Daoy (cell line): ENCODE measurements at places on chromosomes 7 and 10.

DNA sequence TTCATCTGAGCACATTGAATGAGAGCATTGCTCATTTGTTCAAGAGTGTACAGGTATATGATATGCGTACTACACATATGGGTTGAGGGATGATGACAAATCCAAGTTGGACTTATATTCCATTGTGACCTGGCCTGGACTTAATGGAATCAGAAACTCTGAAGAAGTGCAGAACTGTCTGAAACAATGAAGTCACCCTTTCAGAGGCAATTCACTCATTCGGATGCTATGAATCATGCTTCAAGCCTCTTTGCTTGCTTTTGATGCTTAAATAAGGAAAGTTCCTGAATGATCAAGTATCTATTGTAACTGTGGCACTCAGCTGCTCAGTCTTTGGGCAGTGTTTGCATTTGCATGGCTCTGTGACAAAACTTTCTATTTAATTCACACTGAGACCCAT lies 93.4 kb downstream of the ZNF365 start:
- DNase-seq: no peak

GRCh38 chr7:129780257-129780973 lies 168.9 kb downstream of the NRF1 start:
- DNase-seq: peak; percentile 98

- DNase-seq: peak; percentile 62
Measured at GRCh38 chr10:17115683-17116082, 13.9 kb downstream of the CUBN start.

- DNase-seq: peak; percentile 78
Measured at GRCh38 chr7:4871056-4871680, 9.3 kb upstream of the PAPOLB start.

DNA sequence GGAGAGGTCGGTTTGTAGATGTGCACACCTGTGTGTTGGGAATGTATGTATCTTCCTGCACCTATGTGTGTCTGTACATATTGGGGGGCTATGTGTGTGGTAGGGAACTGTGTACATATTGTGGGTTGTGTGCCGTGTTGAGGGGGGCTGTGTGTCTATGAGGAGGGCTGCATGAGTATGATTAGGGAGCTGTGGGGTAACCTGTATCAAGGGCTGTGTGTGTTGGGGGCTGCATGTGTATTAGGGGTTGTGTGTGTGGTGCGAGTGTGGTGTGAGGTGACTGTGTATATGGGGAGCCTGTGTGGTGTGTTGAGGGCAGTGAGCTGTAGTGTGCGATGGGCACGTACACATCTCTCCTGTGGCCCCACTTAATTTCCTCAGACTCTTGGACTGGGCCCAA lies 22.2 kb upstream of the PAX2 start:
- no peak for DNase-seq

DNA sequence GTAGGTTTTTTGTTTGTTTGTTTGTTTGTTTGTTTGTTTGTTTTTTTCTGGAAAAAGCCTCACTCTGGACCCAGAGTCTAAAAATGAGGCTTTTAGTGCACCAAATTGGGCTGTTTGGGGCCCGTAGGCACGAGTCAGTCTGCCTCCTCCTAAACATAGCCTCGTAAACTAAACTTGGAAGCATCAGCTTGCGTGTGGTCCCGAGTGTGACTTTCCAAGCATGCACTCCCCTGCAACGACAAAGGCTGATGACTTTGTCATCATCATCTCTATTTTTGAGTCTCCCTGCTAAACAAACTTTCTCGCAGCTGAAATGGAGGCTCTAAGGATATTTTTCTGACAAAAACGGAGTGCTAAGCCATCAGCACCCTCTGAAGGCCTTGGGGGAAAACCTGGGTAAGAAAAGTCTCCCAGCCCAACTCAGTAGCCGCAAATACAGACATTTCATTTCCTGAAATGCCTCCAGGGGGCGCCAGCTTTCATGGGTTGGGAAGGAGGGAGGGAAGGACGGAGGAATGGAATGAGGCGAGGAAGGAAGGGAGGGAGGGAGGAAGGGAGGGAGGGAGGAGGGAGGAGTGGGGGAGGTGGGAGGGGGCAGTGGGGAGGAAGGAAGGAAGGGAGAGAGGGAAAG lies 245.9 kb downstream of the KCNMA1 start:
- DNase-seq: peak; percentile 85

- DNase-seq: no peak
Measured at GRCh38 chr10:85145966-85146365, 817.6 kb downstream of the CCSER2 start.

DNA sequence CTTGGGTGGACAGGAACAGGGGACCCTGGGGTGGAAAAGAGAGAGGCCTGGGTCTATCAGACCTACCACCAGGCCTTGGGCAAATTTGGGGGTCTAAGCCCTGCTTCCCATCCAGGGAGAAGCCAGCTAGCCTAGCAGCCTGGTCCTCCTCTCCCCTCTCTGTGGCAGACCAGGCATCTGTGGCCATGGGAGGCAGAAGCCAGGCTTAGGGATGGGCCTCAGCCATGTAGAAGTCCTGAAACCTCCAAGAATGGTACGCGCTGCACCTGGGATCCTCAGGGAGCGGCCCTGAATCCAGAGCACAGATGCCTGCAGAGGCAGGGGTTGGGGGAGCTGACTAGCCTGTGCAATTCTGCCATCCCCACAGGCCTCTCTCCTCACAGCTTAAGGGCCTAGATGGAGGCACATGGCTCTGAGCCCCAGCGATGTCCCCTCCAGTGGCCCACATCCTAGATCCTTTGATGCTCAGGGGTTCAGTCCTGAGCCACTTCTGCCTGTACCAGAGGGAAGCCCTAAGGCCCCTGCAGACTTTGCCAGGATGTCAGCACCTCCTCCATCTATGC lies 21.2 kb downstream of the GRID1 start:
- DNase-seq: no peak

DNA sequence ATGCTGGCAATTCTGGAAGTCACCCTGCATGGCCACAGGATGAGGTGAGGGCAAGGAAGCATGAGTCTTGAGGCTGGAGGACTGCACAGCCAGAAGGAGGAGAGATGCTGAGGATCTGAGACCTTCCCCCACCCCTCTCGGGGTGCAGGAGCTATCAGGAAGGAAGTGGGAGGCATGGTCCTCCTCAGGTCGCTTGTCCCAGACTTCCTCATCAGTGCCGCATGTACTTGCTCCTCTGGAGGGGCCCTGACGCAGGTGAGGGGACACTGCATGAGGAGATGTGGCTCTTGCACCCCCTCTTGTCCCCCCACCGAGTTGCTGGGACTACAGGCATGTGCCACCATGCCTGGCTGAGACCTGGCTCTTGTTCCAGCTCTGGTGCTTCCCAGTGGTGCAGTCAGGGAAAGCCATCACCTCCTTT lies 5.7 kb upstream of the ZMIZ1 start:
- no peak for DNase-seq

GRCh38 chr7:127585044-127585953 lies at the start of gene GCC1:
Gene GCC1, minus strand, starts transcription at chr7:127585596. Its CDS starts 414 bp downstream, at chr7:127585182.
- peak; percentile 95 for DNase-seq

- DNase-seq: no peak
Measured at GRCh38 chr7:113122744-113123143, 4.4 kb upstream of the SMIM30 start.

DNA sequence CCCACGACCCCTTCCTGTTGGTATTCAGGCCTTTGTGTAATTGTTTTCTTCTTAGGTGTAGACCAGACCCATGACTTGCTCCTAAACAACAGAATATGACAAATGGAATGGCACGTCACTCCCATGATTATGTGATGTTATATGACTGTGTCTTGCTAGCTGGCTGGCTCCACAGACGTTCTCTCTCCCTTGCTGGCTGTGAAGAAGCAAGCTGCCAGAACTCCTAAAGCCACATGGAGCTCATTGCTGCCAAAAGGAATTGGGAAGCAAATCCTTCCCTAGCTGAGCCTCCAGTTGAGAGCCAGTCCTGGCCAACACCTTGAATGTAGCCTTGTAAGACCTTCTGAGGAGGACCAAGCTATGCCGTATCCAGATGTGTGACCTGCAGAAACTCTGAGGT lies 74.2 kb downstream of the RAB18 start:
- no peak for DNase-seq

- no peak for DNase-seq
Measured at GRCh38 chr7:105126436-105126975, 112.5 kb downstream of the KMT2E start.

GRCh38 chr7:74373536-74373935 lies 80.2 kb upstream of the GTF2IRD1 start:
- no peak for DNase-seq

- no peak for DNase-seq
Measured at GRCh38 chr10:89795840-89796239, 94.5 kb downstream of the KIF20B start.

GRCh38 chr7:2843711-2844152 lies 376 bp downstream of the GNA12 start:
- peak; percentile 60 for DNase-seq

- DNase-seq: peak; percentile 49
Measured at GRCh38 chr7:14125998-14126397, 136.5 kb upstream of the ETV1 start.
